Heart right ventricle (tissue), 16 donors: ENCODE measurements at places on chromosomes 1 and 21. TPM values are rescaled to one million over a fixed set of nuclear protein-coding genes. Genes with fewer than 3 reads are reported as not detected.

KLHDC7A gene
- total RNA-seq, result not detected

DDAH1 gene
- 8.7 TPM for total RNA-seq

LELP1 gene
- total RNA-seq, result not detected

IFNLR1 gene
- 2.0 TPM for total RNA-seq

PCSK9 gene
- 0.05 TPM for total RNA-seq

TRNP1 gene
- 32.5 TPM for total RNA-seq

TP73 gene
- not detected for total RNA-seq

BSND gene
- total RNA-seq, result not detected

IL19 gene
- not detected for total RNA-seq

OR2AK2 gene
- not detected for total RNA-seq

RGS8 gene
- 0.56 TPM for total RNA-seq

ST6GALNAC5 gene
- total RNA-seq, result 0.26 TPM

FAM72D gene
- total RNA-seq, result not detected

DRAXIN gene
- total RNA-seq, result 0.07 TPM

BCL2L15 gene
- 0.26 TPM for total RNA-seq

CRYAA gene
- not detected for total RNA-seq

ANGPTL7 gene
- 0.90 TPM for total RNA-seq

FMO5 gene
- total RNA-seq, result 0.43 TPM

CBR3 gene
- 1.1 TPM for total RNA-seq

WDR64 gene
- not detected for total RNA-seq

CAMTA1 gene
- total RNA-seq, result 152 TPM

LMX1A gene
- total RNA-seq, result not detected

LPAR3 gene
- 12.6 TPM for total RNA-seq

HHIPL2 gene
- total RNA-seq, result not detected
